ENCODE measurements at places on chromosomes 13 and 19. TPM values are rescaled to one million over a fixed set of nuclear protein-coding genes. Genes with fewer than 3 reads are reported as not detected.

ADGRE2 gene
- total RNA-seq: under 0.01 TPM

GRK1 gene
- 0.46 TPM for total RNA-seq

PALM gene
- total RNA-seq: 101 TPM

SRRM5 gene
- total RNA-seq: not detected

HIF3A gene
- 8.8 TPM for total RNA-seq

FAM216B gene
- 17.8 TPM for total RNA-seq
